CD8-positive, alpha-beta T cell (primary cell): ENCODE measurements at places on chromosomes 3 and 15.

- DNase-seq, result no peak
These were observed 58.3 kb upstream of the DLG1 start for GRCh38 chr3:197356741-197357140.

- peak; percentile 35 for DNase-seq
These were observed 160.6 kb upstream of the IQSEC1 start for GRCh38 chr3:13233487-13234485.

- DNase-seq, result no peak
These were observed 140.6 kb upstream of the BHLHE40 start for GRCh38 chr3:4838621-4839022.

GRCh38 chr15:59539799-59540198 is 71.8 kb upstream of the GCNT3 start:
- DNase-seq, result no peak

GRCh38 chr3:120396469-120396868 is 47.3 kb upstream of the LRRC58 start:
- DNase-seq, result no peak

GRCh38 chr15:25799906-25800700 is 63.0 kb downstream of the ATP10A start:
- DNase-seq, result no peak

DNA sequence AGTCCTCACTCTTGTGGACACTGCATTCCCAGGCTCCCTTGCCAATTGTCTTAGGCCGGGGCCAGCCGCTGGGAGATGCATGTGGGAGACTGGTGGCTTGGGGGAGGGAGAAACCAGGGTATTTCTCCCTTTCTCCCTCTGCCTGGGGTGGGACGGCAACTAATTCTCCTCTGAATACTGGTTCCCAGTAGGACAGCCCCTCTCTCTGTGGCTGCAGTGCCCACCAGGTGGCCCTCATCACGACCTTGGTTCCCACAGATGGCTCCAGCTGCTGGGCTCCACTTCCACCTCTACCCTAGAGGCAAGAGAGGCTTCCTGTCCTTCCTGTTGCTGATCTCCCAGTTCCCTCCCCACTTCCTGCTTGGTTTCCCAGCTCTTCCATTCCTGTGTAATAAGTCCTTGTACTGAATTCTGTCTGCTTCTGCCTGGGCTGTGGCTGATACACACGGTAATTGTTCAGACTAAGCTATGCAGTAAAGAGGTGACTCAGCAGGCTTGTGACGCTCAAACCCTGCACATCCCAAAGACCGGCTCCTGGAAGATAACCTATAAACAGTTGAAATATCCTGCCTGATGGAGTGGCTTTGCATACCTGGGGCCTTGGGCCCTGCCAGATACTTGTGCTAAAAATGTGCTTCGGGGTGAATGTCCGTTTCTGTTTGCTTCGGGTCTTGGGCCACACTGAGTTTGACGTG is 20.4 kb upstream of the COPG1 start:
- DNase-seq, result no peak
